ENCODE measurements at places on chromosomes 2 and 18.
A peak's percentile ranks its signal among the peaks of the same experiment; 100 is the strongest.

GRCh38 chr2:32835148-32835547 is 111.6 kb upstream of the LTBP1 start:
- DNase-seq, result no peak

DNA sequence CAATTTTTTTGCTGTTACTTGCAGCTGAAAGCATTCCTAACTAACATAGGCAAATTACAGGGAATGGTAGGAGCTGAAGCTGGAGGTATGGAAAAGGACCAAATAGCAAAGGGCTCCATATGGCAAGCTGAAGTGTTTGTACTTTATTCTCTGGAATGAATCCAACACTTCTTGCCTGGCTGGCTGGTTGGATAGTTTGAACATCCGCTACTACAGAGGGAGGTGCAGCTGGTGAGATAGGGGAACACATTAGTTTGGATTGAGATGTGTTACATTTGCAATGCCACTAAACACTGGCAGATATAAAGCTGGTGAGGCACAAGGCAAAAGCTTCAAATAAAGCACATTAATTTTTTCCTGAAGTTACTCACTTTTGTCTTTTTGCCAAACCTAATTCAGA is 291.5 kb downstream of the SP3 start:
- no peak for DNase-seq

DNA sequence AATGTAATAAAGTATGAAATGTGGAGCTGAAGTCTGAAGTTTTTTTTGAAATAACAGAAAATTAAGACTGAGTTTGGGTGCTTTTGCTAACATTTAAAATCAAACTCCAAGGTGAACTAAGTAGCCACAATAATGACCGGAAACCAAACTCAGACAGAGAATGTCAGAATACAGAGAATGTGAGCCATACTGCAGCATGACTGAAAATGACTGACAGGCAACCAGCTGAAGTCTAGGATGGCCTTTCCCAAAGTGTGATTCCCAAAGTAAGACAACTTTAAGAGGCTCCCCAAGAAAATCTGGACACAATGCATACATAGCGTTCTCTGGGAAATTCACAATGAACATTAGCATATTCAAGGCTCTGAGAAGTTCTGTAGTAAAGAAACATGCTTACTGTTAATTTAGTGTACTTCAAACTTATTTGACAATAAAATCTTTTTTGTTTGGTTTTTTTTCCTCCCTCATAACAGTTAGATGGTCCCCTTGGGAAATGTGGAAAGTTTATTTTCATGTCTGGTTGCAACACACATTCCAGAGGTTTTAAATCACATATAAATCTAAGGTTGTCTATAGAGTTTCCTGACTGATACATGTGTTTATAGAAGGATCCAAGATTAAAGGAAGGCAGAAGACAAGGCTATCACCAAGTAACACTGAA is 28.6 kb downstream of the PLA2R1 start:
- no peak for DNase-seq

GRCh38 chr2:70657246-70657645 is 103.6 kb upstream of the TGFA start:
- no peak for DNase-seq

DNA sequence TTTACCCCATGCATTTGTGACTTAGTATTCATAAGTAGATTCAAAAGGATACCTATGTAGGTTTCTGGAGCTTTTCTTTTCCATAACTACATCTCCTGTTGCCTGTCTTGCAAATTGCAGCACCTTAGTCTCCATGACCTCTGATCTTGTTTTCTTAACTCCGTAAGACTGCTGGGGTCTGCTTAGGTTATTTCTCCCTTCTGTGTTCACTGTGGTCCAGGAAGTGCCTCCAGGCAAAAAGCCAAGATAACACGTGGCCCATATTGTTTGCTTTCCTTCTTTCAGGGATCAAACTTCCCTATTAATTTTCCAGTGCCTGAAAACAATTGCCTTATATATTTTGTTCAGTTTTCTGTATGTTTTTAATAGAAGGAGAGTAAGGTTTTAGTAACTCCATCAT is 86.4 kb downstream of the GCA start:
- DNase-seq, result no peak

DNA sequence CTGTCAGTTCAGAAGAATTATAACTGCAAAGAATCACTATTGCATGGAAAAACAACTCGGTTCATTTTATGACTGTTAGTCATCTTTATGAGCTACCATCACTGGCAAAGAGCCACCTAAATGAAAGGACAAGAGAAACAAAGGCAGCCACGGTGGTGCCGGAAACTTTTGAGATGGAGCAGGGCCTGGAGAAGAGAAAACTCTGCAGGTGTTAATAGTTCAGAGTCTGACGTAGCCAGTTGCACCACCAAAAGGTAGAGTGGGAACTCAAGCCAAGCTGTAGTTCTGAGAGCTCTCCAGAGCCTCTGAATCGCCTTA is 110.9 kb downstream of the FTCDNL1 start:
- DNase-seq, result no peak

GRCh38 chr2:60368456-60368855 is 185.0 kb downstream of the BCL11A start:
- DNase-seq, result no peak

DNA sequence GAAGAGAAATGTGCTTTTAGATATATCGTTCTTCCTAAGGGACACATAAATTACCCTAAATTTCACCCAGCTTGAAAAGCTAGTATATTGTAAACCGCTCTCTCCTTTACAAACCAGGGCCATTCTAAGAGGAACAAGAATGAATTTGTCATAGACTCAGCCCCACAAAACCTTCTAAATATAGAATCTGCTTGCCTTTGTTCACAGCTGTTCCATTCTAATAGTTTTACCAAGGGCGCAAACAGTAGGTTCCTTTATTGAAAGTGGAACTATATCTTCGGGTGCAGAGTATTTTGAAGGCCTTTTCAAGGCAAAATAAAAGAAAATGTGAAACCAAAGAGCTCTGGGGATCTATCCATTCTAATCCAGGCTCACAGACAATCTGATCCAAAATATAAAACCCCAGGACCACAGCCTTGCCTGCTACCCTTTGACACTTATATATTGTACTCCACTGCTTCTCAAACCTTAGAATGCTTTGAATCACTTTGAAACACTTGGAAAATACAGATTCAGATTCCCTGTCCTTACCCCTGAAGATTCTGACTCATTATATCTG is 316.8 kb downstream of the PAX3 start:
- no peak for DNase-seq

- no peak for DNase-seq
Measured at GRCh38 chr2:234939996-234940395, 11.8 kb upstream of the SH3BP4 start.

DNA sequence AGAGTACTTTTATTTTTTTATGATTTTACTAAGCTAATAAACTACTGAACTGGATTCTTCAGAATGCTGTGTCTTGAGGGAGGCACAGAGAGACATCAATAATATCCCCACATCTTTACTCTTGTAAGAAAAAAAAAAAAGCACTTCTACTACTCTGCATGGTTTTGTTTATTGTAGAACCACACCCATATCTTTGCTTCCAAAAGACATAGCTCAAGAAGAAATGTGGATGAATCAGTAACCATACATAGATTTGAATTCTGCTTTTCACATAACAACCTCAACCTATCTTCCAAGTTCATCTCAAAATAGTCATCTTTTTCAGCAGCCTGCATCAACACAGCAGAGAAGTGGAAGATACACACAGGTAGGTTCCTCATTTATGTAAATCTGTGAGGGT is 12.2 kb upstream of the COL5A2 start:
- no peak for DNase-seq

- no peak for DNase-seq
Measured at GRCh38 chr2:66571918-66572317, 137.0 kb downstream of the MEIS1 start.

DNA sequence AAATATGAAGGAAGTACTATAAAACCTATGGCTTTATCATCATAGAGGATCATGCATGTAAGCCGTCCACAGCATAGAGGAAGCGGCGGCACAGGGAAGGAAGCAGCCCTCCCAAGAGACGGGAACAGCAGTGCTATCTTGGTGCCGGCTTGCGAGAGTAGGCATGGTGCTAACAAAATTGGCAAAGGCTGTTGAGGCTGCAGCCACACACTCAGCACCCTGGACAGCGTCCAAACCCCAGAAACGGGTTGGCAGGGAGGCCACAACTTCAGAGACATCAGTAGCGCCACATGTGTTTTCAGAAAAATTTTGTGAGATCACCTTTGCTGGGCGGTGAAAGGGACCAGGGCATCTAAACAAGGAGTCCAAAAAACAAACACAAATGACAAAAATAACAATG is 37.7 kb downstream of the NETO1 start:
- no peak for DNase-seq

- no peak for DNase-seq
Measured at GRCh38 chr2:109137616-109138015, 8.6 kb downstream of the SH3RF3 start.

GRCh38 chr2:192416060-192416459 is 221.3 kb upstream of the TMEFF2 start:
- DNase-seq, result no peak

- DNase-seq, result no peak
Measured at GRCh38 chr2:81542119-81542518, 1237.6 kb upstream of the LRRTM1 start.

DNA sequence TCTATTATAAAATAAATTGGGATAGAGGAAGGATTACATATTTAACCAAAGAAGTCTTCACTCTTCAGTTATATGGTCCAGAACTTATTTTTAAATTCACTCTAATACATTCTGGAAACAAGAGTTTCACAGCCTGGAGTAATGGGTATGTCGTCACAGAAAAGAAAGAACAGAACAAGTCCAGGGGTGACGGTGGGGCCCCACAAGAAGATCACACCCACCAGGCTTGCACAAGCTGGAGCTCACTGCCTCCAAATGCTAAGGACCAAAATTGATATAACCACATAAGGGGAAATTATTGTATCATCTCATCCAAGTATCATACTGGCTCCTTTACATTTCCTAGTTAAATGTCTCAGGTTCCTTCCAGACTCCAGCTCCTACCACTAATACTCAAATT is 11.3 kb downstream of the LRPPRC start:
- no peak for DNase-seq

GRCh38 chr2:98118852-98119251 is 31.9 kb downstream of the VWA3B start:
- no peak for DNase-seq

DNA sequence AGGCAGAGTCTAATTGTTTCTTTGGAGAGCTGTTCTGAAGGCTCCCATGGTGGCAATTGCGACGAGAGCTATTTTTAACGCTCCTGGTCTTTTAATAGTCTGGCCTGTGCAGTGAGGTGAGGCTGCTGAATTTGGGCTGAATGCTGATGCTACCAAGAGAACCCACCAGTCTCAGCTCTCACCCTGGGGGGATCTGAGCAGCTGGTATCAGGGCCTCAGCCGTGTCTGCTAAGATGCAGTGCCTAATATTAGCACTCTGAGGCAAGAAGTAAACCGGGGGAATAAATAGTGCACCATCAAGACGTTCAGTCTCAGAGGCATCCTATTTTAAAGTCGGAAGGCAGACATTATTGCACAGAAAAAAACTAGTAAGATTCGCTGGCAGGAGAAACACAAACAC is 214.8 kb upstream of the PID1 start:
- no peak for DNase-seq

DNA sequence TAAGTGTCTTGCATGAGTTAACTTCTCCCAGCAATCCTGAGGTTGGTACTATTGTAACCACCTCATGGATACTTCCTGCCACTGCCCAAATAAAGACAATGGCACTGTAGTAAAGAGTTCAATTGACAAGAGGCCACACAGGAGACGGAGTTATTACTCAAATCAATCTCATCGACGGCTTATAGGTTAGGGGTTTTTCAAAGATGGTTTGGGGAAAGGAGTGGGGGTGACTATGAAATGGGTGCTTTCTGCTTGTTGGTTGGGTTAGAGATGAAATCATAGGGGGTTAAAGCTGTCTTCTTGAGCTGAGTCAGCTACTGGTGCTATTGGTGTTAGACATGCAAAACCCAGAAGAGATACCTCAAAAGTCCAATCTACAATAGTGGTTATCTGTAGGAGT is 1258.0 kb upstream of the ZEB2 start:
- DNase-seq, result no peak

GRCh38 chr18:62420513-62421209 is 95.6 kb downstream of the TNFRSF11A start:
- DNase-seq, result peak; percentile 46

- no peak for DNase-seq
Measured at GRCh38 chr2:131657895-131658768, 130.4 kb downstream of the CCDC74A start.

Data from stimulated activated CD8-positive, alpha-beta memory T cell treated with anti-CD3 and anti-CD28 coated beads, Interleukin-2, amount 100 ng/mL, for 48 hours (primary cell).